MV-4-11 (cell line): ENCODE measurements at places on chromosomes 2 and 18.

DNA sequence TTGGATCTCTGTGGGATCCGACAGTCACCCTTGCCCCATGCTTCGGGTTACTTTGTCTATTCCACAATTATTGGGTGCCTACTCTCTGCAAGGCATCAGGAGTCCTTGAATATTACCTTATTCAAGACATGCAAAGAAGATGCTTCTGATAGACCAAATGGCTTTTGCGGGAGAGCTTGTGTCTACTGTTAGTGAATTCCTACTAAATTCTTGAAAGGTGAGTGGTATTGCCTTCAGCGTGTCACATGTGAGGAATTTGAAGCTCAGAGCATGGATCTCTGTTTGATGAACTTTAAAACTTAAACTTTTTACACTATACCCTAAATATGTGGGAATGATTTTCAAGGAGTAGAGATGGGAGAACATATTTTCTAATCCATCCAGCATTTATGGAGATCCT lies 184.4 kb downstream of the LTBP1 start:
- DNase-seq = no peak

DNA sequence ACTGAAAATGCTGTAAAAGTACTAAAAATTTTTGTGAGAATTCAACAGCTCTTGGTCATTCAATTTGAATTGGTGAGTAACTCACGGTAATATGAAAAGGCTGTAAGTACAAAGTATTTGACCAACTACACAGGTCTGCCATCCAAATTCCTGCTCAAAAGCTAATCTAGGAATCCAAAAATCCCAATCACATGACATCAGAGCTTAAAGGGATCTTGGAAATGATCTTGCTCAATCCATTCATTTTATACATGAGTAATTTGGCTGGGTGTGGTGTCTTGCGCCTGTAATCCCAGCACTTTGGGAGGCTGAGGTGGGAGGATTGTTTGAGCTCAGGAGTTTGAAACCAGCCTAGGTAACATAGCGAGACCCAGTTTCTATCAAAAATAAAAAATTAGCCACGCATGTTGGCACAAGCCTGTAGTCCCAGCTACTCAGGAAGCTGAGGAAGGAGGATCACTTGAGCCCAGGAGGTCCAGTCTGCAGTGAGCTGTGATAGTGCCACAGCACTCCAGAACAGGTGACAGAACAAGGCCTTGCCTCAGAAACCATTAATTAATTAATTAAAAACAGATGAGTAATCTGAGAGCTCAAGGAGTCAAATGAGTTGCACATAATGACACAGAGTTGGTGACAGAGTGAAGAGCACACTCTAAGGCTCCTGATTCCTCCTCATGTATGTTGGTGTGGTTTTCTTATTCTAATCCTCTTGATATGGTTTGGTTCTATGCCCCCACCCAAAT lies 19.8 kb downstream of the SPIRE1 start:
- DNase-seq = no peak

GRCh38 chr2:150234787-150235446 lies 252.6 kb downstream of the RND3 start:
- no peak for DNase-seq

- DNase-seq = peak; percentile 24
Observed at GRCh38 chr2:8685697-8686358, 4.0 kb downstream of the ID2 start.

DNA sequence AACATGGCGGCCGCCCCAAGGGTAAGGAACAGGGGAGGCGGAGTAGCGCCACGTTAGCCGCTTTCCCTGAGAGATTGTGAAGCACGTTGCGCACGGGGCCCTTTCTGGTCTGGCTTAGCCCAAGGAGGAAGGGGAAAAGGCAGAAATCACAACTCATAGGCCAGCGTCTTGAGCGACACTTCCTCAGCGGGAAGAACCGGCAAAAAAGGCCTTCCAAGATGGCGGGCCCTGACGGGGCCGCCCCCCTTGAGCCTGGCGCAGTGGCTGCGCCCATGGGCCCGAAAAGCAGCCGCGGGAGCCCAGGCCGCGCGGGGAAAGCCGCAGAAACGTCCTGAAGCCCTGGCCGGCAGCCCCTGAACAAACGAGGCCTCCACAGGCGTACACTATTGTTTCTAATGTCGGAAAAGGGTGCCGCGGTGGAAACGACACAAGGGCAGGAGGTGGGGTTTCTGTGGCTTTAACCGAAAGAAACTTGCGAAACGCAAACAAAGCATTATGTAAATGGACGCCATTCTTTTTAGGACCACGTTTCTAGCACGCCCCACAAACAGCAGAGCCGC lies 919 bp upstream of the PCBP1 start:
- DNase-seq = peak; percentile 87

DNA sequence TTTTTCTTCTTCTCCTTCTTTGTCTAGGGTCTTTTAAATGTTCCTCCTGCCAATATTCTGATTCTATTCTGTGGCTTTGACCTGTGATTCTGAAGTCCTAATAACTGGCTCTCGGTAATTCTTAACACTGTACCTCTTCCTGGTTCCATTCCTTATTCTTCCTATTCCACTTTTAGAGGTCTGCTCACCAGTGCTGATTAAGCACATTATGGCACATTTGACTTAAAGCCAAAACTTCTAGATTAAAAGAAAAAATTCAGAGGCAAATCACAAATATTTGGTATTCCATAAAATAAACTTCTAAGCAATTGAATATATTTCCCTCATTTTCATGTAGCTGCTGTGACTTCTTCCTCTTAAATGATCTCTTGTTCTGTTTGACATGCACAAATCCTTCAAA lies 47.5 kb downstream of the NXPH2 start:
- no peak for DNase-seq

GRCh38 chr2:238320648-238321281 lies 447 bp downstream of the TRAF3IP1 start:
- DNase-seq = no peak

- DNase-seq = no peak
Observed at GRCh38 chr2:28082131-28082530, 191.6 kb downstream of the BABAM2 start.

DNA sequence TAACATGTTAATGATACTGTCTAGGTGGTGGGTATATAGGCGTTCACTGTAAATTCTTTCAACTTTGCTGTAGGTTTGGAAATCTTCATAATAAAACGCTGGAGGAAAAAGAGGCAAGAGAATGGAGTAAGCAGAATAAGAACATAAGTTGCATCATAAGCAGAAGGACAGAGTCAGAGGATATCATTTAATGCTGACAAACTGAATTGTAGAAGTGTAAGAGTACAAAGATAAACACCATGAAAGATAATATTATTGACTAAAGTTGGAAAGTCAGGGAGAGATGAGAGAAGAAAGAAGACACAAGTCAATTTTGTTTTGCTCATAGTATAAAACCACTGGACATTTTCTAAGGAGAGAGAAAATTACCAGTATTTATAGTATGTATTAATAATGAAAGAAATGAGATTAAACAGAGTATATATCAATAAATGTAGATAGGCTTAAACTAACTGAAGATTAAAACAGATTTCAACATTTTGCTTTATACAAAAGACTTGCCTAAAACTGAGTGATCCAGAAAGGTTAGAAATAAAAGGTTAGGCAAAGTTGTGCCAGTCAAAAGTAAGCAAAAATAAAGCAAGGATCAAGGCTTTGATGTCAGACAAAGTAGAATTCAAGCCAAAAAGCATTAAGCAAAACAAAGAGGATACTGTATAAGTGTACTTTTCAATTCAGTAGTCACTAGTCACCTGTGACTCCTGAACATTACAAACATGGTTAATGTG lies 42.4 kb upstream of the VIT start:
- no peak for DNase-seq

- DNase-seq = no peak
Observed at GRCh38 chr2:46446871-46447568, 32.3 kb upstream of the TMEM247 start.

- DNase-seq = no peak
Observed at GRCh38 chr18:12336887-12337286, 28.8 kb downstream of the TUBB6 start.

DNA sequence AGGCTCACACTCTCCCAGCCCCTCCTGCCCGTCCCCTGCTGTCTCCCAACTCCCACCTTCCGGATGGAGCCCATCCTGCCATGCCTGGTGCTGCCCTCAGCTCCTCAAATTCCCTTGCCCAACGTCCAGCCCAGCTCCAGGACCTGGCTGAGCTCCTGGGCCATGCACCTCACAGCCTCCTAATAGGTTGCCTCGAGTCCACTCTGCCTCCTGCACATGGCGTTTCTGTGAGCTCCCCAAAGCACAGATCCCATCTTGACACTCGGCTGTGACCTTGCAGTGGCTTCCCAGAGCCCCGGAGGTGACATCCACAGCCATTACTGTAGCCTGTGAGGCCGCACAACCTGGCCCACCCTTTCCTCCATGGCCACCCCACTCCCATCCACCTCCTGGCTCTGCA lies 191.9 kb upstream of the SALL3 start:
- no peak for DNase-seq

DNA sequence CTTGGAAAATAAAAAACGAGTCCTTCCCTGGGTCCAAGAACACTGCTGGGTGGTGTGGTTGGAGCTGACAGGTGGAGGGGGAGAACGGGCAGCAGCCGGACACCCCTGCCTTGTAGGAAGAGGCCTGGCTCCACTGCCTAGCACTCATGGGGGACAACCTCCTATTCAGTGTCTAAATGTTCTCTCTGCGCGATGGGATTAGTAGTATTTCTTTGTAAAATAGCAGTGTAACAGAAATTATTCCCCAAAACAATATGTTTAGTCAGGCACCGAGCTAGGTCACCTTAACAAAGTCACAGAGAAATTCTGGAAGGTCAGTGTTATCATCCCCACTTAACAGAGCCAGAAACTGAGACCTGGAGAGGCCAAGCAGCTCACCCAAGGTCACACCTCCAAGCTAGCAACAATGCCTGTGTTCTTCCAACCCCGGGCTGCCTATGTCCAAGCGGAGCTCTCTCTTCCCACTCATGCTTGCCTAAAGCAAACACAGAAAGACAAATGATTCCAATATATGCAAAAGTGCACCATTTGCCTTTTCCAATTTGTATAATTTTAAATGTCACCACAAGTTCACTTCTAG lies 68.0 kb downstream of the STEAP3 start:
- no peak for DNase-seq

GRCh38 chr2:224147174-224147573 lies 108.1 kb upstream of the SERPINE2 start:
- no peak for DNase-seq

GRCh38 chr18:57352761-57353136 lies 392 bp downstream of the ST8SIA3 start:
- DNase-seq = no peak

GRCh38 chr2:214341646-214342045 lies 69.2 kb upstream of the VWC2L start:
- peak; percentile 31 for DNase-seq
